ENCODE measurements at places on chromosomes 6 and 20.
A peak's percentile ranks its signal among the peaks of the same experiment; 100 is the strongest.

GRCh38 chr6:110221738-110222137 is 41.5 kb downstream of the CDC40 start:
- DNase-seq, result no peak

- DNase-seq, result peak; percentile 35
Measured at GRCh38 chr6:127397729-127398630, 54.6 kb upstream of the ECHDC1 start.

DNA sequence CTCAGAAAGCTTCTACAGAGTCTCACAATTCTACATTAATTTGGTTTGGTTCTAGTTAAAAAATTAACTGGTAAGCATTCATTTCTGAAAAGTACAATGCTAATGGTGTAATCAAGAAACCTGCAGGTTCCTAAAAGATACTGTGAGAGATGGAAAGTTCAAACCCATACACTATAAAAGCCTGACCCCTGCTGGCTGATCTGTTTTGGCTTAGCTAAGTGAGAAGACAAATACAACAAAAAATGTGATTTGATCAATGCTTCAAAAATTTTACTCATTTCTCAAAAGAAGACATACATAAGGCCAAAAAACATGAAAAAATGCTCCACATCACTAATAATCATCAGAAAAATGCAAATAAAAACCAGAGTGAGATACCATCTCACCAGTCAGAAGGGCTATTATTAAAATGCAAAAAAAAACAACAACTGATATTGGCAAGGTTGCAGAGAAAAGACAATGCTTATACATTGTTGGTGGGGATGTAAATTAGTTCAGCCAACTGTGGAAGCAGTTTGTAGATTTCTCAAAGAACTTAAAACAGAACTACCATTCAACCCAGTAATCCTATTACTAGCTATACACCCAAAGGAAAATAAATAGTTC is 102.8 kb downstream of the MOXD1 start:
- peak; percentile 26 for DNase-seq

GRCh38 chr20:478949-479429 is 16.7 kb upstream of the TBC1D20 start:
- DNase-seq, result peak; percentile 87

- DNase-seq, result peak; percentile 5
Measured at GRCh38 chr20:58822149-58822548, 28.6 kb downstream of the GNAS-AS1 start.

- DNase-seq, result no peak
Measured at GRCh38 chr6:91626911-91627310, 1040.0 kb upstream of the MAP3K7 start.

DNA sequence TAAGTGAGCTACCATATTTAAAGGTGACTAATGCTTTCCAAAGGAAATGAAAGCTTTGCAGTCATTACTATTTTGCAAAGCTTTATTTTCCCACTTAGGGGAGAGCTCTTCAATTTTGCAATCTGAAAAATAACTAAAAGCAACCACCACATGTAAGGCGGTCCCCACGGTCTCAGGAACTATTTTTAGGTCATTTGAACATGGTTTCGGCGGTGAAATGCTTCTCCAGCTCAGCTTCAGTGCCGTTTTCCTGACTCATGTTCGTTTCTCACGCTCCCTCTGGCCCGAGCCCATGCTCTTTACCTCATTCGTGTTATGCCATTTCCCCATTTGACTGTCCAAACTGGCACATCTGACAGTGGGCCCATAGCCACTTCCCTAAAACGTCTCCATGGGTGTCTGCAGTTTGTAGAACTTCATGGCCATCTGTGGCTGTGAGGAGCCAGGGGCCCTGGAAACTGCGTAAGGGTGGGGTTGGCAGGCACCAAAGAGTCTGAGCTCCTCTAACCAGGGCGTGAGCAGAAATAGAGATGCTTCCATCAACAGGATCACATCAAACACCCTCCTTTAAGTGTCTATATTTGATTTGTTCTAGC is 46.5 kb downstream of the ADTRP start:
- peak; percentile 2 for DNase-seq

- DNase-seq, result no peak
Measured at GRCh38 chr6:1581120-1581991, 28.4 kb upstream of the FOXC1 start.

DNA sequence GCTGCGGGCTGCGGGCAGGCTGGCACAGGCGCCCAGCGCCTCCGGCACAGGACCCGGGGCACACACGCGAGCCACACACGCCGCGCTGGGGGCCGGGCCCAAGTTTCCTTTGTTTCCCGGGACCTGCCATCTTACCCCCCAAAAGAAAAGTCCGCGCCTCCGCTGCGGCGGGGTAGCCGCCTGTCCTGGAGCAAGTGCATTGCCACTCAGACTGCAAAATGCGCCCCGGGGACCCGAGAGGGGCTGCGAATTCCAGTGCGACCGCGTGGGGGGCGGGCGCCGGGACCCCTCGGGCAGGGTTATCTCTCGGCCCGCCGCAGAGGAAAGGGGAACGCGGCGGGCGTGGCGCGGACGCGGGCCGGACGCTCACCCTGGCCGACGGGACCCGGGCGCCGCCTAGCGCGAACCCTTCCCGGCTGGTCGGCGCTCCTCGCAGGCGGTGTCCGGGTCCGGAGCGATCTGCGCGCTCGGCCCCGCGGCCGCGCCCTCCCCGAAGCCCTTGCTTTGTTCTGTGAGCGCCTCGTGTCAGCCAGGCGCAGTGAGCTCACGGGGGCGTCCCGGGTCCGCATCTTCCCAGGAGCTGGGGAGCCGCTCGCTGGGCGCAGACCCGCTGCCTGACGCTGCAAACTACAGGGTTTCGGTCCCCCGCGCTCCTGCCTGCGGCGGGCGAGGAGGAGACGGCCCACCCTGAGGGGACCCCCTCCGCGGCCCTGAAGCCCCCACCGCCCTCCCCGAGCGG is 639 bp upstream of the CD24 start:
- DNase-seq, result peak; percentile 15

GRCh38 chr20:19958928-19959327 is 58.2 kb upstream of the NAA20 start:
- DNase-seq, result no peak

DNA sequence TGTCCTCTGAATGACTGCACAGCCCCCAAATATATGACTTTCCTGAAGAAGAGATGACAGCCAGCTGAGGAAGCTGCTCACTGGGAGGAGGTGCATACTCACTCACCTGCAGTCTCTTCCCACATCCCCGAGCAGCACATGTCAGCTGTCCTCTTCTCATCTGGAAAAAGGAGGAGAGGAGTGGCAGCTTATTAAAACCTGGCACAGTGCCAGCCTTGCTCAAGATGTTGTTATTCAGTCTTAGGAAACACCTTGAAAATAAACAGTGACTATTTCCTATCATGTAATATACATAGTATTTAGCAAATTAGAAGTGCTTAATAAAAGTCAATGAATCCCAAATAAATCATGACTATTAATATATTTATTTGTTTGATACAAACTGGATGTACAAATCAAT is 232.9 kb downstream of the EPM2A start:
- peak; percentile 3 for DNase-seq

GRCh38 chr6:33609019-33609418 is 12.1 kb upstream of the ITPR3 start:
- DNase-seq, result no peak

DNA sequence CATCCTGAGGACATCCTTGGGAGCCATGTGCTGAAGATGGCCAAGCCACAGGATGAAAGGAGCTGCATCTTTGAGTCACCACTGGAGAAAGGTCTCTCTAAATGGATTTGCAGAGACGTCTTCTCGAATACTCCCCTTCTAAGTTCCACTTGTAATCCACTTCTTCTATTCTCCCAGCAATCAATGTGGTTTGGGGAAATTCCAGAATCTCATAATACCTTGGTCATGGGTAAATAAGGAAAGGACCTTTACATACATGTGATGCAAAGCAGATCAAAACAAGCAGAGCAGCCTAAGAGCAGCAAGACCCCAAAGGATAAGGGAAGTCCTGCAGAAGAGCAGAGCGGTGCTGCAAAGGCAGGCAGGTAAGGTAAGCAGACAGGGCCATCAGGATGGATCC is 35.3 kb downstream of the TRIM38 start:
- DNase-seq, result no peak

DNA sequence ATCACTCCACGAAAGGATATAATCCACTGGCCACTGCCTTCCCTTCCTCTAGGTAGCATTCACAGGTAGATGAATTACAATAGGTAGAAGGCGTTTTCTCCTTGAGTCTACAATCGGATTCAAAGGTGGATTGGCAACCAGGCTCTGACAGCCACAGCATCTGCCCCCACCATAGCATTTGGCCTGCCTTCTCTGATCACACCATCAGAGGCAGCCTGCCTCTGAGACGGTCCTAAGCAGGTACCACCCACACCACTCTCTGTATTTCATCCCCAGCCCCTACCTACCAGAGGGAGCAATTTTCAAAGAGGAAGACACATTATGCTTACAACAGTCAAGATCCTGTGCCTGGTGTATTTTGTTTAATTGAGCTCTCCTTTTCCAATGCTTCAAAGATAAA is 210.5 kb upstream of the SPTLC3 start:
- no peak for DNase-seq

DNA sequence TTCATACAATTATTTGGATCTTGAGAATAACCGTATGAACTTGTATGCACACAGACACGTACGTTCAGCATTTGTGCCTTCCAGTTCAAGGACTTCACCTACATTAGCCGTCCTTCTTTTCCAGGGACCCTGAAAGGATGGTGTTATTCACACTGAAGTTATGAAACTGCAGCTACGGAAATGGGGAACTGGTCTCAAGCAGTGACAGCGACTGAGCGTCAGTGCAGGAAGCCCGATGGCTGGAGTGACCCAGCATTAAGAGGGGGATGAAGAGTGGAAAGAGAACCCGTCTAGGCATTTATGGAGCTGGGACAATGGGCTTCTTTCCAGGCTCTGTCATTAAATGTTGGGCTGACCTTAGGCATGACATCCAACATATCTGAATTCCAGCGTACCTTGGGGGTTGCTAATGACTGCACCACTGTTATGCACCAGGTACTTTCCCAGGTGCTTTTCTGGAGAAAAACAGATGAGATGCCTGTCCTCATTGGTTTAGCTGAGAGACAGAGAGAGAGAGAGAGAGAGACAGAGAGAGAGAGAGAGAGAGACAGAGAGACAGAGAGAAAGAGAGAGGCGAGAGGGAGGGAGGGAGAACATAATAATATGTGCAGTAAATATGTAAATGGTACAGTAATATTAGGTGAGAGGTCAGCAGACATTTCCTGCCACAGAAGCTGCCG is 204.7 kb upstream of the EXOC2 start:
- DNase-seq, result no peak

GRCh38 chr6:117463762-117464665 is 18.5 kb upstream of the DCBLD1 start:
- no peak for DNase-seq

GRCh38 chr6:109491207-109491938 is 8.4 kb upstream of the ZBTB24 start:
- no peak for DNase-seq

GRCh38 chr6:52186480-52186879 is 305 bp downstream of the IL17A start:
- DNase-seq, result no peak

- no peak for DNase-seq
Measured at GRCh38 chr6:128007658-128008057, 106.8 kb upstream of the THEMIS start.

GRCh38 chr6:42565823-42566613 is 2.2 kb downstream of the UBR2 start:
- no peak for DNase-seq

- no peak for DNase-seq
Measured at GRCh38 chr6:130982941-130983456, 80.0 kb downstream of the EPB41L2 start.

DNA sequence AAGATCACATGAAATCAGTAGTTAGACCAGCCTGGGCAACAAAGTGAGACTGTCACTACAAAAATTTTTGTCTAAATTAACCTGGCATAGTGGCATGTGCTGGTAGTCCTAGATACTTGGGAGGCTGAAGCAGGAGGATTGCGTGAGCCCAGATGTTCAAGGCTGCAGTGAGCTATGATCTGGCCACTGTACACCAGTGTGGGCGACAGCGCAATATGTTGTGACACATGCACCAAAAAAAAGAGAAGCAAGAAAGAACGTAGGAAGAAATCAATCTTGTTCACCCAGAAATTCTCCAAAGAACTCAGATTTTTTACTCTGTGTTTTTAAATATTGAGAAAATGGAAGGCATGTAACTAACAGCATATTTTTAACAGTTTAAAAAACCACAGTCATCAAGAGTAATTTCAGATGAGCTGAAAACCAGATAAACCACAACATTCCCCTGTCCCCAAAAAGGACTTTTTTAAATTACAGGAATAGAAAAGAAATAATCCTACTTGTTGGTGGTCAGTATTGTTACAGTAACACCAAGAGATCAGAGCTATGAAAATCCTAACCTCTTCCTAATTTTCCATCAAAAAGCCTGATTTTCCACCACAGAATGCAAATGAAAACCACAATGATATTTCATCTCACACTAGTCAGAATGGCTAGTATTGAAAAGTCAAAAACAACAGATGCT is 240.2 kb downstream of the KHDC1L start:
- DNase-seq, result no peak

DNA sequence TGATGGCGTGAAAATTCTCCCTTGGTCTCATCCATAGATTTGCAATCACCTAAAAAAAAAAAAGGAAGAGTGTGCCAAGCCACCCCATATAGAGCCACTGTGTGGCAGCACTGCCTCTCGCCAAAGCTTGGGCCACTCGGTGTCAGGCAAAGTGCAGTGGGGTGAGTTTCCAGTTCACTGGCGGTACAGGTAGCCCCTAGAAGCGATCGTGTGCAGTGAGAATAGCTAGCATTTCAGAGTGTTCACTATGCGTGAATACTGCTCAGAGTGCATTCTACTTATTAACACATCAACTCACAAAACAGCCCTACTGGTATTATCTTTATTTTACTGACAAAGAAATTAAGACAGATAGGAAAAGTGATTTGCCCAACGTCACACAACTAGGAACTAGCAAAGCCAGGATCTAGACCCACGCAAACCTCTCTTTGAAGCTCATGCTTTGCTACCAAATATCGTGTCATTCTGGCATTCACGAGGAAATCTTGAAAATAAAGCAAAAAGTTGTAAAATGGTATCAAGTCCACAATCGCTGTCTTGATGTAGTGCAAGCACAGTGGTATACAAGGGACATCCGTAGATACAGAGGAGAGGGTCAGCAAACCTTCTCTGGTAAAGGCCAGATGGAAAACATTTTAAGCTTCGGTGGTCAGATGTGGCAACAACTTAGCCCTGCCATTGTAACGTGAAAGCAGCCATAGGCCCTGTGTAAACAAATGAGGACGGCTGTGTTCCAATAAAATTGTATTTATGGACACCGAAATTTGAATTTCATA is 10.4 kb upstream of the GCNT2 start:
- peak; percentile 74 for DNase-seq

- peak; percentile 74 for DNase-seq
Measured at GRCh38 chr6:70371454-70372105, 41.7 kb upstream of the FAM135A start.

- DNase-seq, result no peak
Measured at GRCh38 chr6:40817369-40817768, 221.7 kb downstream of the UNC5CL start.

- no peak for DNase-seq
Measured at GRCh38 chr6:44073612-44074438, 53.4 kb downstream of the MRPL14 start.

Measured in erythroblast (primary cell).